Nasal cavity respiratory epithelium epithelial cell of viscerocranial mucosa (primary cell): ENCODE measurements at places on chromosomes 1 and 21. TPM values are rescaled to one million over a fixed set of nuclear protein-coding genes. Genes with fewer than 3 reads are reported as not detected.

LIN9 gene
- 3.4 and 3.7 TPM in 2 replicates for total RNA-seq

ZFYVE9 gene
- total RNA-seq, result 61.2 and 67.1 TPM in 2 replicates

AMY2B gene
- 2.1 and 2.7 TPM in 2 replicates for total RNA-seq

IL24 gene
- total RNA-seq, result 0.50 and 5.8 TPM in 2 replicates

TNFRSF8 gene
- not detected in 2 replicates for total RNA-seq

H3-3A gene
- 106 and 149 TPM in 2 replicates for total RNA-seq

ZDHHC18 gene
- 7.5 and 18.6 TPM in 2 replicates for total RNA-seq

LAD1 gene
- 155 and 157 TPM in 2 replicates for total RNA-seq

OR2T33 gene
- total RNA-seq, result not detected in 2 replicates

SLC35F3 gene
- 1.6 and 2.1 TPM in 2 replicates for total RNA-seq

FAM167B gene
- total RNA-seq, result 0.34 TPM in 1 of 2 replicates, not detected in the other

SLAMF9 gene
- total RNA-seq, result 0.14 and 6.8 TPM in 2 replicates

MTARC1 gene
- total RNA-seq, result 3.4 and 5.7 TPM in 2 replicates

TSSK3 gene
- total RNA-seq, result 0.28 and 0.34 TPM in 2 replicates

KRTAP7-1 gene
- not detected in 2 replicates for total RNA-seq

DSCAM gene
- total RNA-seq, result 0.28 and 1.7 TPM in 2 replicates

FCMR gene
- 0.34 and 0.36 TPM in 2 replicates for total RNA-seq

VAV3 gene
- 4.3 and 8.2 TPM in 2 replicates for total RNA-seq

ACTL8 gene
- total RNA-seq, result not detected in 2 replicates

NKAIN1 gene
- total RNA-seq, result 0.07 TPM in 1 of 2 replicates, not detected in the other

NBPF4 gene
- 0.14 TPM in 1 of 2 replicates, not detected in the other for total RNA-seq

C1QB gene
- not detected in 2 replicates for total RNA-seq

FMN2 gene
- total RNA-seq, result not detected in 2 replicates

SLAMF8 gene
- total RNA-seq, result not detected in 2 replicates

USH2A gene
- total RNA-seq, result not detected in 2 replicates

DAB1 gene
- 0.14 TPM in 1 of 2 replicates, not detected in the other for total RNA-seq

OR10Z1 gene
- total RNA-seq, result not detected in 2 replicates

LRRC7 gene
- total RNA-seq, result under 0.01 and 0.07 TPM in 2 replicates

TOMM20 gene
- total RNA-seq, result 99.5 and 129 TPM in 2 replicates

HJV gene
- total RNA-seq, result not detected in 2 replicates

PGBD5 gene
- 0.68 and 18.9 TPM in 2 replicates for total RNA-seq

NMNAT2 gene
- total RNA-seq, result 0.34 and 0.50 TPM in 2 replicates

RBM11 gene
- total RNA-seq, result 0.34 and 0.36 TPM in 2 replicates

CELF3 gene
- not detected in 2 replicates for total RNA-seq

TNFRSF4 gene
- 0.14 TPM in 1 of 2 replicates, not detected in the other for total RNA-seq

TNFRSF1B gene
- total RNA-seq, result 0.07 TPM in 1 of 2 replicates, not detected in the other

FABP3 gene
- total RNA-seq, result 0.50 TPM in 1 of 2 replicates, not detected in the other

CREB3L4 gene
- 7.7 and 8.9 TPM in 2 replicates for total RNA-seq

CYP4Z1 gene
- 0.07 TPM in 1 of 2 replicates, not detected in the other for total RNA-seq

C1orf122 gene
- total RNA-seq, result 18.6 and 21.2 TPM in 2 replicates

SPRR4 gene
- total RNA-seq, result not detected in 2 replicates

CA14 gene
- not detected in 2 replicates for total RNA-seq
